Right renal pelvis (tissue), 4 donors: ENCODE measurements at places on chromosomes 7 and 10. TPM values are rescaled to one million over a fixed set of nuclear protein-coding genes. Genes with fewer than 3 reads are reported as not detected.

Gene FBXL13
- polyA plus RNA-seq: 2.0 TPM

Gene DPP6
- polyA plus RNA-seq: 51.6 TPM

Gene GPAM
- 18.4 TPM for polyA plus RNA-seq

Gene FAM25G
- polyA plus RNA-seq: not detected

Gene KIN
- polyA plus RNA-seq: 20.3 TPM

Gene ASB13
- 25.8 TPM for polyA plus RNA-seq

Gene GARS1
- 86.5 TPM for polyA plus RNA-seq

Gene NUTM2A
- polyA plus RNA-seq: 3.0 TPM

Gene PTPN12
- 107 TPM for polyA plus RNA-seq
